ENCODE measurements at places on chromosomes 1 and 21.

DNA sequence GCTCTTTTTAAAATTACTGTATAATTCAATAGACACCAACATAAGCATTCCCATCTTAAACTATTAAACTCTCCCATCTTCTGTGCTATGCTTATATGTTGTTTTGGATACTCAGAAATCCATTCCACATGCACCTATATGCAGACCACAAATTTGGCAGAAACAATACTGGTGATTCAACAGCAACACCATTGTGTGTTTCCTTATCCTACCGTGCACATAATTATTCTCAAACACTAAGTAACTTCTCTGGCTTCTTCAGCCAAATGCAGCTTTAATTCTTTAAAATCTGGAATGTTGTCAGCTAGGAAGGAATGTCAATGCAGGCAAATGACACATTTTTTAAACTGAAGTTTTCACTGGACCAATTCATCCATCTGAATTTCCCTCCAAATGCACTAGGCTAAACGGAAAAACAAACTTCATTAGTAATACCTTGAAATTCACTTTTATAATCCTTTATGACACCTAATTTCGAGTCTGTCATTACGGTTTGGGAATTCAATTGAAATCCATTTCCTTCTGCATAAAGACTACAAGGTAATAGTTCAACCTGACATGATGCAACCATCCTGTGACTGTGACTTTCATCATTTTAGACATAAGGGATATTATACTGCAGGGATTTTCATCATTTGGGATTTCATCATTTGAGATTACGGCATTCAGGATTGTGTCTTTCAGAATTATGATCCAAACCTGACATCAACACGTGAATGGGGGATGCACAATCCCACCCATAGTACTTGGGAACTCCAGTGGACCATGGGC lies 308.5 kb downstream of the LTN1 start:
- DNase-seq: no peak

DNA sequence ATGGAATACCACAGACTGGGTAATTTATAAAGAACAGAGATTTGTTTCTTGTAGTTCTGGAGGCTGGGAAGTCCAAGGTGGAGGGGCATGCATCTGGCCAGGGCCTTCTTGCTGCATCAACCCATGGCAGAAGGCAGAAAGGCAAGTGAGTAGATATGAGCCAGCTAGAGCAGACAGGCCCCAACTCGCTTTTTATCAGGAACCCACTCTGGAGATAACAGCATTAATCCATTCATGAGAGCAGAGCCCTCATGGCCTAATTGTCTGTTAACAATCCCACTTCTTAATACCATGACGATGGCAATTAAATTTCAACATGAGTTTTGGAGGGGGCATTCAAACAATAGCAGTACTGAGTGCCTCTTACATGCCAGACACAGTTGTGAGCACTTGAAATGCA lies 87.2 kb upstream of the SOX13 start:
- no peak for DNase-seq

- no peak for DNase-seq
These were observed 65.9 kb upstream of the LRRN2 start for GRCh38 chr1:204751480-204751879.

GRCh38 chr1:145927916-145928643 lies 796 bp upstream of the RBM8A start:
- no peak for DNase-seq

DNA sequence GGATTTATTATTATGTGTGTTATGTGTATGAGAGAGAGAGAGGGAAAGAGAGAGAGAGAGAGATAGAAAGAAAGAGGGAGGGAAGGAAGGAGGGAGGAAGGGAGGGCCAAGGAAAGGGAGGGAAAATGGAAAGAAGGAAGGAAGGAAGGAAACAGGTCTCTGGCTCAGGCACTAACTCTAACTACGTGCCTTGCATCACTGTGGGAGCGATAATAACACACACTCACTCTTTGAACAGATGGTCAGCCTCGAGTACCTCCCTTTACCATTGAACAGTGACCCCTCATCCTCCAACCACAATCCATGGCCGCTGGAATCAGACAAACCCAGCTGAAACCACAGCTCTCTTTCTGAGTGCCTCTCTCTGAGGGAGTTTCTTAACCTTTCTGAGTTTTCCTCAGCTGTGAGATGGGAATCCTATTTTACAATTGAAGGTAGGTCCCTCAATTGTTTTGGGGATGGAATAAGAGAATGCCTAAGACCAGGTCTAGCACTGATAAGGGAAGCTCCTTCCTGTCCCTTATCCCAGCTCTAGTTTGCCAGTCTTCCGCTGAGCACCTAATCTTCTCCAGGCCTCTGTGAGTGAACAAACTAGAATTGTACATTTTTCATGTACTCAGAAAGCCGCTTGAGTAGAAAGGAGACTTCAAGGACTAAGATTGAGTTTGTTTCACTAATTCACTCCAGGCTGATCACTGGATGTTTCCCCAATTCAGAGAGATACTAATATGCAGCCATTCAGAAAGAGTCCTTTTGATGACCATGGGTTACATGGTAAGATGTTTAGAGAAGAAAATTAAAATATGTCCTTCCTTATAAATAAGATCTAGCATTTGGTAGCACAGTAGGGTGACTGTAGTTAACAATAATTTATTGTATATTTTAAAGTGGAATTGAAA lies 62.8 kb downstream of the IRF2BP2 start:
- DNase-seq: no peak

GRCh38 chr1:151756291-151756690 lies 7.0 kb downstream of the MRPL9 start:
- DNase-seq: no peak

GRCh38 chr21:38851101-38851500 lies 45.4 kb downstream of the ETS2 start:
- no peak for DNase-seq

- DNase-seq: no peak
These were observed 501.9 kb upstream of the USP24 start for GRCh38 chr1:55717111-55717510.

DNA sequence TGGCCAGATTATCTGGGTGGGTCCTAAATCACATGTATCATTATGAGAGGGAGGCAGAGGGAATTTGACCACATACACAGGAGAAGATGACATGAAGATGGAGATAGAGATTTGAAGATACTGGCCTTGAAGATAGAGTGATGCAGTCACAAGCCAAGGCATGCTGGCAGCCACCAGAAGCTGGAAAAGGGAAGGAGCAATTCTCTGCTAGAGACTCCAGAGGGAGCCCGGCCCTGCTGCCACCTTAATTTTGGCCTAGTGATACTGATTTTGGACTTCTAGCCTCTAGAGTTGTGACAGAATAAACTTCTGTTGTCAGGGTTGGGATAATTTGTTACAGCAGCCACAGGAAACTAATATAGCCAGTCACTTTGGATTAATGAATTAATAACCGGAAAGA lies 2.2 kb upstream of the PRDM2 start:
- no peak for DNase-seq

GRCh38 chr1:247360991-247361731 lies 29.5 kb upstream of the ZNF496 start:
- no peak for DNase-seq

GRCh38 chr1:47031585-47031984 lies 8.1 kb downstream of the CYP4X1 start:
- no peak for DNase-seq

DNA sequence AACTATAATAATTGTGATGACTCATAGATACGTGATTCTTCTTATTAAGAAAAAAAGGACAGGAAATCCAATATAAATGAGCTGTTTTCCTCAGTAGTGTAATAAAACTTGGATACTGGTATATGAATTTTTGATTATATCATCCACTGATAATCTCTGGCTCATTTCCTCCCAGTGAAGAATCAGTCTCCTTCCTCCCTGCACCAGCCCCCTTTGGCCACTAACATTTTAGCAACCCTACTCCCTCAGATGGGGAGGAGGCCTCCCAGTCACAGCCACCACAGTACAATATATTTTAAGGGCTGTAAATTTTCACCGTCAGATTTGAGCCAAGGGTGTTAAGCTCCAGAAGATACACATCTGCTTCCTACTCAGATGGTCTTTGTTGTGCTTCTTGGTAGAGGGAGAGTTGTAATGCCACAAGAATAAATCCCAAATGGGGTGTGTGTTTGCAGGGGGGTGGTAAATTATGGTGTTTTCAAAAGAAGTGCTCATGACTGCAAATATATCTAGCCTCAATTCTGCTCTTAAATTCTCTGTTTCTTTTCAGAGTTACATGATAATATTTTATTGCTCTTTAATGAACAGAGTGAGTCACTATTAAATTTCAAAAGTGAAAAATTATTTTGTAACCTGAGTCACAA lies 153.5 kb downstream of the HLX start:
- no peak for DNase-seq

- no peak for DNase-seq
These were observed 816 bp downstream of the IL6R start for GRCh38 chr1:154405747-154406571.

GRCh38 chr1:3868464-3869006 lies 11.3 kb downstream of the DFFB start:
- no peak for DNase-seq

- no peak for DNase-seq
These were observed 39.4 kb upstream of the FAM131C start for GRCh38 chr1:16112596-16113555.

- DNase-seq: no peak
These were observed 65.5 kb upstream of the RGS7 start for GRCh38 chr1:241422470-241422869.

GRCh38 chr1:63648689-63649088 lies 55.5 kb downstream of the PGM1 start:
- no peak for DNase-seq

DNA sequence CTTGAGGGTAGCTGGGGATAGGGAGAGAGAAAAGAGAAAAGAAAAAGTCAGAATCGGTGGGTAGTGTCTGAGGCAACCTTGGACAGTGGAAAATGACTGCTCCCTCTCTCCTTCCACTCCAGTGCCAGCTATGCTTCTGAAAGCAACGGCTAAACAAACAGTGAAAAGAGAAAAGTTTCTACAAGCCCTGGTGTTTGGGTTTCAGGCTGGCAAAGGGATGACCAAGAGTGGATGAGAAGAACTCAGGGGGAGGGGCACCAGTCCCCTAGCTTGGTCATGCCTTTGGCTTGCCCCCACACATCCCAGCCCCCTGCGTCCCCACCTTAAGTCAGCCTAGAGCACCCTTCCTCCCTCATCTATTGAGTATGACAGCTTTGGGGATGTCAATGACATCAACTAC lies 8.6 kb downstream of the IL22RA1 start:
- no peak for DNase-seq

GRCh38 chr1:28175955-28176485 lies 470 bp downstream of the PTAFR start:
- DNase-seq: no peak

All from GM10248 (cell line).